ENCODE measurements at places on chromosomes 7 and 10. TPM values are rescaled to one million over a fixed set of nuclear protein-coding genes. Genes with fewer than 3 reads are reported as not detected.

- H3K4me1 ChIP-seq, result peaks cover 13% of the 10 kb centered on the region
- H3K27me3 ChIP-seq, result peaks cover 3% of the 10 kb centered on the region
- no peak overlapping the region for H3K4me3 ChIP-seq
These were observed 6.4 kb downstream of the DPY19L1 start for GRCh38 chr7:35030848-35031247.

- no peaks in the 10 kb centered on the region for H3K36me3 ChIP-seq
- no peak overlapping the region for H3K4me3 ChIP-seq
- H3K4me1 ChIP-seq, result peaks cover 78% of the 10 kb centered on the region
- DNase-seq, result no peak
- no peaks in the 10 kb centered on the region for H3K27me3 ChIP-seq
These were observed 4.9 kb downstream of the HKDC1 start for GRCh38 chr10:69224862-69225657.

- H3K27ac ChIP-seq, result no peak overlapping the region
- H3K27me3 ChIP-seq, result no peaks in the 10 kb centered on the region
- H3K4me3 ChIP-seq, result no peak overlapping the region
- DNase-seq, result no peak
- no peaks in the 10 kb centered on the region for H3K36me3 ChIP-seq
These were observed 792.9 kb upstream of the GHITM start for GRCh38 chr10:83346266-83346910.

GRCh38 chr7:29053105-29053872 is 93.0 kb downstream of the CPVL start:
- no peak for DNase-seq
- no peaks in the 10 kb centered on the region for H3K4me1 ChIP-seq
- H3K4me3 ChIP-seq, result no peak overlapping the region
- H3K27me3 ChIP-seq, result peaks cover 9% of the 10 kb centered on the region

DNA sequence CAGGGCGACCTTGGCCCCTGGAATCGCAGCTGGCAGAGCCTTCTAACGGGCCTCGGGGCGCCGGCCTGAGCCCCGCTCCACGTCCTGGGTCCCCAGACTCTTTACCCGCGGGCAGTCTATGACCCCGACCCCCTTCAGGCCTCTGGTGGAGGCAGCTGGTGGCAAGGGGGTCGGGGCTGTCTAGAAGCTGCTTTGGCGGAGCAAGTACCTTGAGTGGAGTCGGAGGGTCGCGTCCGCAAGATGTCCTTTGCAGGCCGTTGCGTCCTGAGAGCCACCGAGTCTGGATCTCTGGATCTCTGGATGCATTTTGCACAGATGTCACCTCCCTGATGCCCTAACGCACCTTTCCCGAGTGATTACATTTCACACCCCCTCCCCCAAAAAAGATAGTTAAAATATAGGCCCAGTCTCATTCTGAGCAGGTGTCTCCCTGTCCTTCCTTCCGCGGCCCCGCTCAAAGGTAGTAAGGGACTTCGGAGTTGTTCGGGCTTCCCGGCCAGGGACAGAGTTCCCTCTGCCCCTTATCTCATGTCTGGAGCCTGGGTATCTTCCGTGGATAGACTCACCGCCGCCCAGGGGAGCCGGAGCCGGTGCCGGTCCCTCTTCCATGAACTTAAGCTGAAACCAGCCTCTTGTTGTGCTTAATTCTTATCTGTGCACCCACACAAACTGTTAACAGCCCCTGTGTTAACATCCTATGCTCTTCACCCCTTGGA is 457 bp downstream of the ACADSB start:
- H3K4me1 ChIP-seq, result peaks cover 32% of the 10 kb centered on the region
- H3K27me3 ChIP-seq, result no peaks in the 10 kb centered on the region
- peaks cover 12% of the 10 kb centered on the region for H3K36me3 ChIP-seq

DNA sequence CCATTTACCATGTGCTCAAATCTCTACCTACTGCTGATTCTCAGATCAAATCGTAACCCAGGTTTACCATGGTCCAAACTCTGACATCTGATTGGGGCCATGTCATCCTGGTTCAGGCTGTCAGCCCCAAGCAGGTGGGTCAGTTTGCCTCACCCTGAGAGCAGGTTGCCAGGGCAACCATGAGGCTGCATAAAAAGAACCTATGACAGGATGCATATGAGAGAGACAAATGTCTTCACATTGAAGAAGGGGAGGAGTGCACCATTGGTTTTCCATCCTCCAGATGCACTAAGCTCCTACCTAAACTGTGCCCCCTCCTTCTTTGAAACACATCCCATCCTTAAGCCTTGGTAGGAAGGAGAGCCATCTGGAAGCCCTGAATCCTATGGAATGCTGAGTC is 10.2 kb downstream of the PRSS1 start:
- no peaks in the 10 kb centered on the region for H3K4me1 ChIP-seq
- no peaks in the 10 kb centered on the region for H3K36me3 ChIP-seq
- H3K27ac ChIP-seq, result no peak overlapping the region
- peaks cover 3% of the 10 kb centered on the region for H3K27me3 ChIP-seq
- H3K4me3 ChIP-seq, result no peak overlapping the region
- DNase-seq, result no peak

GRCh38 chr7:90455163-90456030 is 14.0 kb upstream of the PTTG1IP2 start:
- no peaks in the 10 kb centered on the region for H3K36me3 ChIP-seq
- H3K27ac ChIP-seq, result no peak overlapping the region
- DNase-seq, result peak; percentile 26
- peaks cover 6% of the 10 kb centered on the region for H3K4me1 ChIP-seq
- H3K4me3 ChIP-seq, result no peak overlapping the region

DNA sequence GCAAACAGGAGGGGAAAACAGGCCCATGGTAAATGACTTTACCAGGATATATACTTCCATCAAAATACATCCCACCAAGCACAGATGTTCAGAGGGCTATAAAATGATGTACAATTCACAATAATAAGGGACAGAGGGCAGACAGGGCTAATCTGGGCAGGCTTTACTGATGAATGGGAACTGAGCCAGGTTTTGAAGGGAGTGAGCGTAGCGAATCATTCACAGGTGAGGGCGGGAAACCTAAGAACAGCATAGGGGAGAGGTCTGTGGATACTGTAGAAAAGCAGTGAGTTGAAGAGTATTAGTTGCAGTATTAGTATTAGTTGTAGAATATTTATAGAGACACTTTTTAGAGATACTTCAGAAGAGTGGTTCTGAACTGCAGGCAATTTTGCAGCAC is 180.8 kb downstream of the JAZF1 start:
- H3K27me3 ChIP-seq, result no peaks in the 10 kb centered on the region
- no peak for DNase-seq
- H3K4me3 ChIP-seq, result no peak overlapping the region
- no peak overlapping the region for H3K27ac ChIP-seq

- no peaks in the 10 kb centered on the region for H3K4me1 ChIP-seq
- no peak overlapping the region for H3K4me3 ChIP-seq
- H3K27me3 ChIP-seq, result peaks cover 6% of the 10 kb centered on the region
- no peak for DNase-seq
These were observed 48.1 kb upstream of the UBE3C start for GRCh38 chr7:157090485-157091165.

DNA sequence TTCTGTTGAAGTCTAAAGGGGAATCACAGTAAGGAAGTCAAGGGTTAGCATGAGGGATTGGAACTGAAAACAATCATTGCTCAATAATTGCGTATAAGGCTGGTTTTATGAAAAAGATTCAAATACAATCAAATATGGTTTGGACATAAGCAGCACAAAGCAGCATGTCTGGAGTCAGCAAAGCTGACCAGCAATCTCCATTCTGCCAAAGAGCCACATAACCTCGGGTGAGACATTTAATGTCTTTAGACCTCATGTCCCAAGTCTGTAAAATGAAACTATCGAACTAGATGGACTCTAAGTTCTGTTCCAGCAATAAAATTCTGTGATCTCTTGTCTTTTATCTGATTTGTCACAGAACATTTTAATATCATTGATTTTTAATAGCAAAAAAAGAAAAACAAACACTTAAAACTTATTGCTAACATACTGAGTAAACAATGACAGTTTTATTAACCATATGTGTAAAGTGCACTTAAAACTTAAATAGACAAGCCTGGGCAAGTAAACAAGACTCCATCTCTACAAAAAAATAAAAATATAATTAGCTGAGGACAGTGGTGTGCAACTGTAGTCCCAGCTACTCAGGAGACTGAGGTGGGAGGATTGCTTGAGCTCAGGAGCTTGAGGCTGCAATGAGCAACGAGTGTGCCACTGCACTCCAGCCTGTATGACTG is 217.0 kb downstream of the MAGI2 start:
- H3K27ac ChIP-seq, result no peak overlapping the region
- no peaks in the 10 kb centered on the region for H3K4me1 ChIP-seq
- H3K27me3 ChIP-seq, result no peaks in the 10 kb centered on the region
- H3K4me3 ChIP-seq, result no peak overlapping the region
- no peaks in the 10 kb centered on the region for H3K36me3 ChIP-seq

GRCh38 chr10:120022357-120022756 is 129.8 kb downstream of the SEC23IP start:
- no peak overlapping the region for H3K4me3 ChIP-seq
- no peaks in the 10 kb centered on the region for H3K4me1 ChIP-seq
- no peak overlapping the region for H3K27ac ChIP-seq
- no peaks in the 10 kb centered on the region for H3K36me3 ChIP-seq
- no peak for DNase-seq
- H3K27me3 ChIP-seq, result peaks cover 8% of the 10 kb centered on the region

DNA sequence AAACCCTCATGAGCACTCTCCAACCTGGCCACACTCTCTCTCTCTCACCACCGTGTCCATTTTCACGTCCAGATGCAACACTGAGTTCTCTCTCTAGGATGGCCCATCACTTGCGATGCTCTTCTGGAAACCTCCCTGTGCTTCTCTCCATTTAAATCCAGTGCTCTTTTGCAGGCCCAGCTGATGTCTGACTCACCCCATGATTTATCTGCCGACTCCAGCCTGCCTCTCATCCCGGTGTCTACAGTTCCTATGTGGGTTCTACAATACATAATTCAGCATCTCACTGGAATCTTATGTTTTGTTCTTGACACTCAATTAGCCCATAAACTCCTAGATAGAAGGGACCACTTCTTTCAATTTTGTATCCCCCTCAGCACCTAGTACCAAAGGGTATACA is 5.0 kb downstream of the TPK1 start:
- H3K36me3 ChIP-seq, result peaks cover 15% of the 10 kb centered on the region
- no peak overlapping the region for H3K4me3 ChIP-seq
- H3K27ac ChIP-seq, result no peak overlapping the region
- H3K27me3 ChIP-seq, result no peaks in the 10 kb centered on the region
- H3K4me1 ChIP-seq, result peaks cover 27% of the 10 kb centered on the region
- no peak for DNase-seq

DNA sequence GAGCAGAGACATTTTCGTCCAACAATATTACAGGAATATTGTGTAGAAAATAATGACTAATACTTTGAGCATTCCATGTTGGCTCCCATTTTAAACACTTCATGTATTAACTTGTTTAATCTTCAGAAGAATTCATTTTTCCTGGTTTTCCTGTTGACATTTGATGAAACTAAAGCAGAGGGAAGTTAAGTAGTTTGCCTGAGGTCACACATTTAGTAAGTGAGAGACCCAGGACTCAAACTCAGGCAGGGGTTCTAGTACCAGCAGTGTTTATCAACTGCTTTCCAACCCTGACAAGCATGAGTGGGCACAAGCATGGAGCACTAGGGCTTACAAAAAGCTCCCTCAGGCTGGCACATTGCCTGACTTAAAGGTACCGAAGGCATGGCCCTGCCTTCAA is 719.1 kb downstream of the AUTS2 start:
- H3K36me3 ChIP-seq, result peaks cover 2% of the 10 kb centered on the region
- H3K4me3 ChIP-seq, result no peak overlapping the region
- H3K4me1 ChIP-seq, result peaks cover 59% of the 10 kb centered on the region
- H3K27ac ChIP-seq, result no peak overlapping the region
- DNase-seq, result no peak

DNA sequence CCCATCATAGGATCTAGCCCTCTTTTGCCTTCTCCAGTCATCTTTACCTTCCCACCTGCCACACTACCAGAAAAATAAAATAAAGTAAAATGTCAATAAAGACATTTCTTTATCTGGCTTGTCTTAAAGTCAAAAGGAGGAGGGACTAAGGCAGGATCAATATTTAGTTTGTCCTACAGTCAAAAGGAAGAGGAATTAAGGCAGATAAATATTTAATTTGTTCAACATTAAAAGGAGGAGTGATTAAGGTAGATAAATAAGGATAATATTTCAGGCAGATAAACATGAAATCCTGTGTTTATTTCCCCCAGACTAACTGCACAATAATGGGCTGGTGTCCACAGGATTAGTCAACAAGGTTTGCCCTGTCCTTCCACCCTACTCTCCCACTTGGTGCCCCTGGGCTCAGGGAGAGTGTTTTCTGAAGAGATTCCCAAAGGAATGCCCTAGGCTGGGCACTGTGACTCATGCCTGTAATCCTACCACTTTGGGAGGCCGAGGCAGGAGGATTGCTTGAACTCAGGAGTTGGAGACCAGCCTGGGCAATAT is 18.3 kb upstream of the MSMB start:
- no peaks in the 10 kb centered on the region for H3K4me1 ChIP-seq
- no peaks in the 10 kb centered on the region for H3K36me3 ChIP-seq
- no peak for DNase-seq
- H3K4me3 ChIP-seq, result no peak overlapping the region
- no peaks in the 10 kb centered on the region for H3K27me3 ChIP-seq

GRCh38 chr10:17993361-17993760 is 41.6 kb downstream of the SLC39A12 start:
- no peak for DNase-seq
- H3K4me1 ChIP-seq, result no peaks in the 10 kb centered on the region
- no peaks in the 10 kb centered on the region for H3K36me3 ChIP-seq
- H3K4me3 ChIP-seq, result no peak overlapping the region

- no peak overlapping the region for H3K27ac ChIP-seq
- DNase-seq, result no peak
- no peak overlapping the region for H3K4me3 ChIP-seq
- no peaks in the 10 kb centered on the region for H3K4me1 ChIP-seq
These were observed 23.7 kb downstream of the SVIL start for GRCh38 chr10:29610876-29611647.

GRCh38 chr7:117229350-117229749 is 93.5 kb downstream of the WNT2 start:
- H3K4me1 ChIP-seq, result no peaks in the 10 kb centered on the region
- H3K36me3 ChIP-seq, result no peaks in the 10 kb centered on the region
- no peak overlapping the region for H3K4me3 ChIP-seq

- no peaks in the 10 kb centered on the region for H3K36me3 ChIP-seq
- DNase-seq, result no peak
- H3K27ac ChIP-seq, result no peak overlapping the region
- no peaks in the 10 kb centered on the region for H3K27me3 ChIP-seq
These were observed 305.1 kb downstream of the GRID1 start for GRCh38 chr10:86061278-86062197.

The NDUFB8 gene
- total RNA-seq, result 290 TPM

The TMEM254 gene
- total RNA-seq, result 9.9 TPM

The RBP3 gene
- not detected for total RNA-seq

The DKK1 gene
- total RNA-seq, result not detected

The ELN gene
- total RNA-seq, result not detected

The MYL10 gene
- not detected for total RNA-seq

The INMT gene
- total RNA-seq, result not detected

The AGBL3 gene
- total RNA-seq, result 3.6 TPM

The GDF2 gene
- total RNA-seq, result not detected

The CD36 gene
- total RNA-seq, result not detected

Measured in activated CD8-positive, alpha-beta T cell treated with anti-CD3 and anti-CD28 coated beads, Interleukin-2, amount 10 ng/mL, durations not matched to agents 7 days and 5 days (primary cell).